NCI-H446 treated with DMSO at 0.1 percent for 48 hours (cell line): ENCODE measurements at places on chromosomes 11 and 22.

DNA sequence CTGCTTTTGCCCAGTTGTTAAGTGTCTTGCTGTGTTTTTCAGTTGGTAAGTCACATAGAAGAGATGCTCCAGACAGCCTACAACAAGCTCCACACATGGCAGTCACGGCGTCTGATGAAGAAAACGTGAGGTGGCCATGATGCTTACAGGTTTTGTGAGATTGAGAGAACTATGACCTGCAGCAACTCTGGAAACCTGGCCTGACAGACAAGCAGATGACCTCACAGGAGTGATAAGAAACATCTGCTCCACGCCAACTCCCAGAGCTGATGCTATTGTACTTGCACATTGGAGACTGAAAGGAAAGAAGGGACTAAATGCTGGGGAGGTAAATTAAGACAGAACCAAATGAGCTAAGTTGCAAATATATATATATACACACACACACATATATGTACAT lies 28.6 kb upstream of the LDHA start:
- DNase-seq, result no peak

DNA sequence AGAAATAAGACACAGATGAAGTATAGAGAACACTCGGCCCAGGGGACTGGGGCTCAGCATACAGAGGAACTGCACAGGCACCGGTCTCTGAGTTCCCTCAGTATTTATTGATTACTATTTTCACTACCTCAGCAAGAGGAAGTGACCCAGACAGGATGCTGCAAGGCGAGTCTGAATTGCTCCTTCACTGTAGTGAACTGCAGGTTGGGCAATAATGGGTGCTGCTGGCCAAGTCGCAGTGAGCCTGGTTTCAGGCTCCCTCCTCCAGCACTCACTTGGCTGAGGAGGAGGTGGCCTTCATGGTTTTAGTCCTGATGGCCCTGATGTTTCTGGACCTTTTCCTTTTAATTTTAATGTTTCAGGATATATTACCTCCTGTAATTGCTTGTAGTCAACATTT lies 10.4 kb downstream of the OR52K2 start:
- no peak for DNase-seq

DNA sequence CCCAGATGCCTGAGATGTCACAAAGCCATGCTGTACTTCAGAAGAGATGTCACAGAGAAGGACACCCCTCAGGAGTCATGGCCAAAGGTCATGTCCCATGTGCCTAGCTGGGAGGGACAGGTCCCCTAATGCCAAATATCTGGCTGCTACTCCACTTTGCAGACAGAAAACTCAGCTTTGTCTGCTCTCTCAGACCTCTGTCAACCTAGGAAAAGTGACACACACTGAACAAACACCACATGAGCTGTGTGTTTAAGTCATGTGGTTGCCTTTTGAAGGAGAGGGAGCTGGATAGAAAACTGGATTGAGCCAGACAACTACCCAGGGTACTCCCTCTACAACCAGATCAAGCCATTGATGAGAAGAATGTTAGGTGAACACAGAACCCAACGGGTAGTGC lies 3.5 kb downstream of the TRIM66 start:
- DNase-seq, result no peak

- DNase-seq, result no peak
Measured at GRCh38 chr11:104668797-104669463, 229.3 kb downstream of the CASP12 start.

DNA sequence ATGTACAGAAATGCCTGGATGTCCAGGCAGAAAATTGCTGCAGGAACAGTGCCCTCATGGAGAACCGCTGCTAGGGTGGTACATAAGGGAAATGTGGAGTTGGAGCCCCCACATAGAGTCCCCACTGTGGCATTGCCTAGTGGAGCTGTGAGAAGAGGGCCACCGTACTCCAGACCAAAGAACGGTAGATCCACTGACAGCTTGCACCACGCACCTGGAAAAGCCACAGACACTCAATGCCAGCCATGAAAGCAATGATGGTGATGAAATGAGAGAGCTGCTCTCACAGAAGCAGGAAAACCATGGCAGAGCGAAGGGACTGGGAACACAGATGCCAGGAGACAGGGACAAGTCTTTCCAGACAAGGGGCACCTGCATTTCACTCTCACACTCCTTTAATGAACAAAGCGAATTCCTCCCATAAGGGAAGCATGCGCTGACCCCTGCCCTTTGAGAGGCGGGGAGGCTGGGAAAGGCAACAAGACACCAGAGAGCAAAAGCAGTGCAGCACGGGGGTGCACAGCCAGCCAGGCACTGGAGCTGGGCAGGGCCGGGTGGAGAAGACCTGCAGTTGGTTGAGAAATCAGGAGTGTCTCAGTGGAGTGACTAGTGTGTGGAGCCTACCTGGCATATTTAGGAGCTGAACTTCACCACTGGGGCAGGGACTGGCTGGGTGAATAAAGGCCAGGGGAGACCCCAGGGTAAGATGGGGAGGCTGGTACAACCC lies 1025.2 kb downstream of the TBC1D22A start:
- no peak for DNase-seq

GRCh38 chr11:108768370-108768769 lies 103.5 kb downstream of the DDX10 start:
- no peak for DNase-seq

DNA sequence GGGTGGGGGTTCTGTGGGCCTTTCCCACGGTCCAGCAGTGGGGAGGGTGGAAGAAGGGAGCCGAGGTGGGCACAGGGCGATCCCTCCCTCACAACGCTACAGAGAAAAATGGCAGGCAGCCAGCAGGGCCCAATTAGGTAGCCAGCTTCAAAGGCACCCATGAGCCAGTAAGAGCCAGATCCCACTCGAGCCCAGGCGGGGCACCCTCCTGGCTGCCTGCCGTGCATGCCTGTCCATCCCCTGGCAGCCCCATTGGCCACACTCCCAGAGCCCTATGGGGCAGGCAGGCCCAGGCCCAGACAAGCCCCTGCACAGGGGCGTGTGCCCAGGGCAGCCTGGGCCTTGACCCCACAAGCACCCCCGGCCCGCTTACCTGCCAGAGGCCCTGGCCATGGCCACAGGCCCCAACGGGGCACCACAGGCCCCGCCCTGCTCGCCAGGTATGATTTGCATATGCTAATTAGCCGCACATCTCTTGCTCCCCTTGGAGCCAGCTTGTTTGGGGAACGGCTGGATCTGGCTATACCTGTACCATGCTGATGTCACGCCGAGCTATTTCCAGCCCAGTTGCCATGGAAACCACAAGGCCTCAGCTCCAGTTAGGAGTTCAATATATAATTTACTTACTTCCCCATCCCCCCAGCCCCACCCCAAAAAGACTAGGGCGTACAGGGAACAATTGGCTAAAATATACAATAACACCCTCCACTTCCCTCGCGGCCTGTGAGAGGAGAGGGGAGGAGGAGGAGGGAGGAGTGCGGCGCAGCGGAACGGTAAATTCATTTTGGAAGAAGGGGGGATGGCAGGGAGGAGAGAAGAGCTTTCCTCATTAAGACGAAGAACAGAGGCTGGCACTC lies 47.5 kb upstream of the TCF20 start:
- peak; percentile 61 for DNase-seq

GRCh38 chr11:46999217-46999616 lies 62.7 kb downstream of the CSTPP1 start:
- DNase-seq, result no peak

- no peak for DNase-seq
Measured at GRCh38 chr22:47196881-47197772, 434.7 kb downstream of the TBC1D22A start.

DNA sequence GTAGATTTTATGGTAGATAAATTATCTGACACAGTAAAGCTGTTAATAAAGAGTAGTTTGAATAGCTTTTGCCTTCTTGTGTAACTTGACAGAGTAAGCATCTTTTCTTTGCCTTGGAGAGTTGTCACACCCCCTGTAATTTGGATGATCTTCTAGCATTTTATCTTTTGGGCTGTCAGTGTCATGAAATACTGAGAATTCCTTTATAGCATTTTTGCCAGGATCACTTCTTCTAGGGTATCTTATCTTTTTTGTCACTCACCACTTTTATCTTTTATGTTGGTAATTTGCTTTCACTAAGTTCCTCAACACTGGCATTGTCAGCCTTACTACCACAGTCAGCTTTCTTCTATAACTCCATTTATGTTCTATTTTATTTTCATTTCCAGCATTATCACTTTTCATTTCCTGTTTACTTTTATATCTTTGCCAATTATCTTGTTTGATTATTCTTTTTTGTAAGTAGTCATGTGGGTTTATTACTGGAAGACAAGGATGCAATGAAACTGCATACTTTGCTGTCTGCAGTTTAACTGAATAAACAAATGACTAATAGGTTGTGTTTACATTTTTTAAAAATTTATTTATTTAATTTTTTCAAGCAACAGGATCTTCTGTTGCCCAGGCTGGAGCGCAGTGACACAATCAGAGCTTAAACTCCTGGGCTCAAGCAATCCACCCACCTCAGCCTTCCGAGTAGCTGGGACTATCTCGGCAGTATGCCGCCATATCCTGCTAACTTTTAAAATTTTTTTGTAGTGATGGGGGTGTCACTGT lies 28.1 kb upstream of the ACAT1 start:
- DNase-seq, result no peak

GRCh38 chr22:50153056-50153755 lies 17.3 kb upstream of the PANX2 start:
- no peak for DNase-seq
